Left cardiac atrium (tissue), 4 donors: ENCODE measurements at places on chromosomes 3 and 15.

DNA sequence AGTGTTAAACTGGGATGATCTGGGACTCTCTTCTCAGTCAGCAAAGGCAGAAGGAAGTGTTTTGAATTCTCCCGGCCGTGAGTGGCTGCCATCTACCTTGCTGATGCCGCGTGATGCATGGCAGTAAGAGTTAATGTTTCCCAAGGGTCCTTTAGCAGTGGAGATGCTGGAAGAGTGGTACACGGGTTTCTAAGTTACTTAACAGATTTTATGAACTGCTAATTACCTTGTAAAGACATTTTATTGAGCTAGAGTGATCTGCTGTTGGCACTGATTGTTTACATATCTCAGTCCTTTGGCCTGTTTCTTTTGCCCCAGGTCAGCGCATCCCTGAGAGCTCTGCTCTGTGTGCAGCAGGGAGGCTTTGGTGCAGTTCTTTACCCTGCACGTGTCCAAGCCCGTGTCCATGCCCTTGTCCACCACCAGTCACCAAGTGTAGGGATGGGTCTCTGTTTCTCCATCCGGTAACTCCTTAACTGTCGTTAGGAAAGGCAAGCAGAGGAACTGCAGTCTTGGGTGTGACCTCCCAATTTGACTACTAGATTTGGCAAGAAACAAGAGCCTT is 172.3 kb downstream of the SLCO3A1 start:
- no peak for DNase-seq

- no peak for DNase-seq
Observed at GRCh38 chr3:7397097-7397496, 536.2 kb downstream of the GRM7 start.

- no peak for DNase-seq
Observed at GRCh38 chr15:39473298-39473947, 107.5 kb upstream of the THBS1 start.

- peak; percentile 64 for DNase-seq
Observed at GRCh38 chr3:157086060-157086750, 73.7 kb downstream of the CCNL1 start.

DNA sequence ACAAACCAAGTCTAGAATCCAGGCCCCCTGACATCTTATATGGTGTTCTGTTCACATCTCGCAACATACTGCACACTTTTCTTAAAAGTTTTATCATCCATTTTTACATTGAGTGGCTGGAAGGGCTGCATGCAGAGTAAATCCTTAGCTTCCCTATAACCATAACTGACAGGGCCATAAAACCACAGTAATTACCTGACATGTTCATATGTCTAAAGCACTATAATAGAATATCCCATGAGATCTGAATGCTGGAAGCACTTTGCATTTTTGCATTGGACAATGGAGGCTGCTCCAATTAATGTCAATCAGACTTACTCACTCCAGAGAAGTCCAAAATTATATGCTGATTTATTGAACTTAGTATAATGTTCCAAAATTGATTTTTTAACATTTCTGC is 86.6 kb upstream of the HES1 start:
- no peak for DNase-seq

GRCh38 chr3:14843321-14843720 is 24.6 kb downstream of the FGD5 start:
- DNase-seq = no peak

DNA sequence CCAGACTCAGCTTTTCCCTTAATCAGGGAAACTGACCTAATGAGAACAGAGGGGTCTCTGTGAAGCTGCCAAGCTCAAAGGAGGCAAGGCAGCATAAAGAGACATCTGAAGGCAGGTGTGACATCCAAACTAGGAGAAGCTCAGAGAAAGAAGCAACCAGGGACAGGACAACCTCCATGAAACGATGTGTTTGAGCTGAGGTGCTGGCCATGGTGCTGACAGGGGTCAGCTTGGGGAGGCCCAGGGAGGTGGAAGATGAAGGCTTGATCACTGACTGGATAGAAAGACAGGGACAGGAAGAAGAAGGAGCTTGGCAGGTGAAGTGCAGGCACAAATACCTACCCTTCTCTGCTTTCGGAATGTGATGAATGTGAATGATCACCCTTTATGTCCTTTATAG is 179.5 kb upstream of the NSMCE3 start:
- no peak for DNase-seq

DNA sequence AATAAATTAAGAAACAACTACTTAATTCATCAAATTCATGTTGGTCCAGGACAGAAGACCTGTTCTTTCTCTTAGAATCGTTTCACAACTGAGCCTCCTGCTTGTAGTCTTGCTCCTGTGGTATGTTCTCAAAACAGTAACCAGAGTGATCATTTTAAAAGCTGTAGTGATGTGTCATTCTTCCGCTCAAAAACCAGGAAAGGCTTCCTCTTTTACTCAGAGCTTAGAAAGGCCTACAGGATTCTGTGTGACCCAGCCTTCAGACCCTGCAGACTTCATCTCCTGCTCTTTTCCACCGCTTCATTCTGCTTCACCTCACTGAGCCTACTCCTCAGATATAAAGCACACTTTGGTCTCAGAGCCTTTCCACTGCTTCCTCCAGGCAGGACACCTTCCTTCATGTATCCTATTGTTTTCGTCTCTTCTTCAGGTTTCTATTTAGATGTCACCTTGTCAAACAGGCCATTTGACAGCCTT is 22.7 kb downstream of the ST6GAL1 start:
- DNase-seq = no peak

DNA sequence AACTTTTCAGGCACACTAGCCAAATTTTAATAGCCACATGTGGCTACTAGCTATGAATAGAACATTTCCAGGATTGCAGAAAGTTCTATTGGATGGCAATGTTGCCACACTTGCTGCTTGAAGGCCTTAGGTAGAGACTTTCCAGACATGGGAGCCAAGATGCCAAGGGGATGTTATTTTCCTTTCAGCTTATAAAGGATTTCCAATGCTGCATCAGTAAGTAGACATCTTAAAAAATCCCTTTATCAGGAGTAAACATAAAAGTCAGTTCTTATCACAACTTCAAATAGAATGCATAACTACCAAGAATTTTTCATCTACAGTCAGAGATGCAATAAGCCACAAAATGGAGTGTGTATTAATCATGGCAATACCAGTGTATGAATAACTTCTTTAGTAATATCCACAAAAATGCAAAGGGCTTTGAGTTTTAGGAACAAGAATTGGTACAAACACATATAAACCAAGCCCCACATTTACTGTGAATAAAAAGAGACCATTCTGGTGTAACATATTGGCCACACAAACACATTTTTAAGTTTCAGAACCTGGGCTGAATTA is 457.1 kb upstream of the ADAMTS9 start:
- no peak for DNase-seq

DNA sequence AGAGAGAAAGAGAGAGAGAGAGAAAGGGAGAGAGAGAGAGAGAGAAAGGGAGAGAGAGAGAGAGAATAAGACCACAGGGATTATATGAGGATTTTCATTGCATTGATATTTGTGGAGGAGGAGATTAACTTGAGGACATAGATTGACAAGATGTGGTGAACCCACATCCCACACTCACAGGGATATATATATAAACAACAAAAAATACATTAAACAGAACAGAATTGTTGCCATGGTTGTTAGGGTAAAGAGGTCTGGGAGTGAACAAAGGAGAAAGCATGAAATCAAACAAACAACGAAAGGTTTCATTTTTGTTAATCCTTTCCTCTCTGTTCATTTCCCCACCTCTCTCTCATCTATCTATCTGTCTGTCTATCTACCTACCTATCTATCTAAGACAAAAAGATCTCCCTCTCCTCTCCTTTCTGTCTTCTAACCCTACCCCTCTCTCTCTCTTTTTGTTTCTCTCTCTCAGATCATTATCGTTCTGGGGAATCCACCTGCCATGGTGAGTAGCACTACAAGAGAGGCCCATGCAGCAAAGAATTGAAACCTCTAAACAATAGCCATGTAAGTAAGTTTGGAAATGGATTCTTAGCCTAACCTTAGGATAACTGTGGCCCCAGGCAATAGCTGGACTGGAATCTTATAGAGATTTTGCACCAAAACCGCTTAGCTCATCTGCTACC is 280.9 kb downstream of the RAP2B start:
- DNase-seq = no peak

DNA sequence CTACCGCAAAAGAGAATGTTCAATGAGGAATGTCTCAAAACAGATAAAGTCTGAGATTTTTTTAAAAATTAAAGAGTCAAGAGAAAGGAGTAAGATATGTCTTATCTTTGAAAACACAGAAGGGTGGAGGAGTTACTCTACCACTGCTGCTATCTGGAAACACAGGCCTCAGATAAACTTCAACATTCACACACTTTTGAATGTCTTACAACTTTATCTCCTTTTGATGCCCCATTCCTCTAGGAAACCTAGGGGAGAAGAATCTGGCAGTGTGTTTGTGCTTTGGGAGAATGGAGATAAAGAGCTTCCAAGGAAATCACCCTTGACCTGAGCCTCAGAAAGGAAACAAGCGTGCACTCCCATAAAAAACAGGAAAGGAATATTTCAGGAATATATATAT is 468.2 kb downstream of the PLOD2 start:
- DNase-seq = no peak
